ENCODE measurements at places on chromosomes 3 and 15.
A peak's percentile ranks its signal among the peaks of the same experiment; 100 is the strongest.

DNA sequence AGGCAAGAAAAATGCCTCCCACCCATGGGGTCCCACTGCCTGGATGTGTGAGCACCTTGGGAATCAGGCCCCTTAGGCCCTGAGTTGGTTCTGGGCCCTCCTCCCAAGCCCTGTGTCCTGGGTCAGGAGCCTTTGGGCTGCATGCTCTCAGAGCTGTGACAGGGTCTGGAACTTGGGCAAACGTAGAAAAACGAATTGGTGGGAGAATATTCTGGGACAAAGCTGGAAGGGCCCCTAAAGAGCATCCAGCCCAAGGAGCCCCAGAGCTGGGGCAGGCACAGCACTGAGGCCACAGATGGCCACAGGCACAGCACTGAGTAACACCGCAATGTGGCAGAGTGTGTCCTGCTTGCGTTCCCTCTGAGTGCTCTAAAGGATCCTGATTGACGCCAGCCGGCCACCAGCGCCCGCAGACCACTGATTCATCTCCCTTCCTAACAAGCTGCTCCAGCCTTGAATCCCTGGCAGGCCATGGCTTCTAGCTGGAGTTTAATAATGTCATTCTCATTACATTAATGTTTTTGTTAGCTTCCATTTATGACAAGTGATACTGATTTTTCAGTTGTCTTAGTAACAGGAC, 18.6 kb upstream of the SEC13 start:
- DNase-seq, result no peak

DNA sequence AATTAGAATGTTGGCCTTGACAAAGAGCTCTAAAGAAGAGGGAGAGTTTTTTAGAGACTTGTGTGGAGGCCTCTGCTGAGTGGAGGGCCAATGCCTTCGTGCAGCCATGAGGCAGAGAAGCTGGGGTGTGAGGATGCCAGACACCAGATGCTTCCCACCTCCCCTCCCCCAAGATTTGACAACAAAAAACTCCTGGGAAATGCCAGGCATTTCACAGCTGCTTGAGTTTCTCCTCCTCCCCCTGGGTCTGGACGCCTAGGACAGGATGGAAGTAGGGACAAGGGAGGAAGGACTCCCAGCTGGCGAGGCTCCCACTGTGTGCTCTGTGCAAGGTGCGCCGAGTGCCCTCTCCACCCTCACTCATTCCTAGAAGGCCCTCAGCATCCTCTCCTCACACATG, 20.1 kb downstream of the TGM4 start:
- DNase-seq, result no peak

DNA sequence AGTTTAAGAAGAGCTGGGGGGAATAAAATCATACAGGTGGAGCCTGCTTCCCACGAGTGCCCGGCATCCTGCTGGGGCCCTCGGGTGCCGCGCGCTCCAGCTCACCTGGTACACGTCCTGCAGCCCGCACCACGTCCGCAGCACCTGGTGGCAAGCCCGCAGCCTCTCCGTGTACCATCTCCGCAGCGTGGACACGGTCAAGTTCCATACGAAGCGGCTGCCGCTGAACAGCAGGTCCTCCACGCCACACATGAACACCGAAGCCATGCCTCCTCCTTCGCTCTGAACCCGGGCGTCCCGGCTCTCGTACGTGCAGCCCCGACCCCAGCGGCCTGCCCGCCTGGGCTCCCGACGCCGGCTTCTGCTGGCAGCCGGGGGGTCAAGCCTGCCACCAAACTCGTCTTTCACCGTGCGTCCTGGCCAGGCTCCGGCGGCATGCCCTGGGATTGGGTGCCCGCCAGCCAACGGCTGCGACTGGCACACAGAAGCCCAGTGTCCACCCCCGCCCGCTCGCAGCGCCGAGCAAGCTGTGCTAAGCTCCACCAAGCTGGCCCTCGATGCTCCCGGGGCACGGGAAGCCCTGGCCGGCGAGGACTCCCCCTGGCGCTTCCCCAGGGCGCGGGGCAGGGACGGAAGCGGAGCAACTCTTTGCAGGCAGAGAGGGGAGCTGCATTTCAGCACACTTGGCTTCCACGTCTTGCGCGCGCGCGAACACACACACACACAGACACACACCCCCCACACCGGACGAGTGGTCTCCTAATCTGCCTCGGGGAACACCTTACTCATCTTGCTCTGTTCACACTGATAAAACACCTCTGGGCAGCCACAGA, at the start of gene FRMD4B:
FRMD4B (minus strand) TSS at position 366 of the 833 bp plus-strand sequence; CDS start at position 267, 99 bp downstream.
- peak; percentile 90 for DNase-seq

DNA sequence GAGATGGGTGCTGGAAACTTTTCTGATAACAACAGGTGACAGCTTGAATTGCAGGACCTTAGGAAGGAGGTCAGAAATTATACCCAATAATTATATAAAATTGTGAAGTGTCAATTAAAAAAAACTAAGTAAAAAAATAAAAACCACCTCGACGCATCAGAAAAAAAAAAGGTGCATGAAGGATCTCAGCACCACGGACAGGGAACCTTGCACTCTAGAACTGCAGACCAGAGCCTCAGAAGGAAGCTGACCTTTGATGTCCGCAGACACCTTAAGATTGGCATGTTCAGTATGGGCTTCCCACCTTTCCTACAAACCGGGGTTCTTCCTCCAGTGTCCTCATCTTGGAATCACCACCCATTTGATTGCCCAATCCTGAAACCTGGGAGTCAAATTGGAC, 60.9 kb downstream of the SCN10A start:
- DNase-seq, result no peak

DNA sequence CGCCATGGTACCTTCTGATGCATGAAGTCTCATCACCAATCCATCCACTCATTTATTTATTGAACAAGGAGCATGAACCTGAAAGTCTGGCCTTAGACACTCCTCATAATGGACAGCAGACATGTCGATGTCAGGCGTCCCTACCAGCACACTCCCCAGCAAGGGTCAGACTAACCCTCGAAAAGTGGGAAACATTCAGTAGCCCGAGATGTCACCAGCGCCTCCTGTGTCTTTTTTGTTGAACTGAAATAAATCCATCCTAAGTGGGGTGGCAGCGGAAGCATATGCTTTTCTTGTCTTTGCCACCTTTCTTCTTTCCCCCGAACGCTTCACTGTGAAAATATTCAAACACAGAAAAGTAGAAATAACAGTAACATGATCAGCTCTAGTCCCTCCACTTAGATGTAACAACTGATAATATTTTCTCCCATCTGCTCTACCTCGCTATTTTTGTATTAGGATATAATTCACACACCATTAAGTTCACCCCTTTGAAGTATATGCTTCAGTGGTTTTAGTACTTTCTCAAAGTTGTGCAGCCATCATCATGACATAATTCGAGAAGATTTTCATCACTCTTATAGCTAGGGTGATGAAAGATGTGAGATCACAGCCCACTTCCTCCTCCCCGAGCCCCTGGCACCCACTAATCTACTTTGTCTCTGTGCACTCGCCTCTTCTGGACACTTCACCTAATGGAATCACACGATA, 121.6 kb downstream of the ADAMTS17 start:
- DNase-seq, result no peak

DNA sequence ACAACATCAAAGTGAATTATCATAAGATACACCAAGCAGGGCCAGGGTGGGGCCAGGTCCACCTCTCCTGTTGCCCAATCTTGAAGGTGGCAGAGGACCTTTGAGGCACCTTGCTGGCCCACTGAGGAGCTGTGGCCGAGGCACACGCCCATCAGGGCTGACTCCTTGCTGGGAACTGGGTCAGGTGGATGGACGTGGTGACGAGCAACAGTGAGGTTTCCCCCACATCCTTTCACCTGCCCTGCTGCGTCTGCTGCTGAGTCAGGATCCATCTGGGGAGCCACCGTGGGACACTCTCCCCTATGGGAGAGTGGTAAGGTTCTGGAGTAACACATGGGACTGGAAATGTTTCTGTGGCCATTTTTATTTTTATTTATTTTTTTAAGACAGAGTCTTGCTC, 17.3 kb upstream of the FURIN start:
- DNase-seq, result no peak

GRCh38 chr15:82585072-82585471, 44.8 kb upstream of the RPS17 start:
- DNase-seq, result no peak

DNA sequence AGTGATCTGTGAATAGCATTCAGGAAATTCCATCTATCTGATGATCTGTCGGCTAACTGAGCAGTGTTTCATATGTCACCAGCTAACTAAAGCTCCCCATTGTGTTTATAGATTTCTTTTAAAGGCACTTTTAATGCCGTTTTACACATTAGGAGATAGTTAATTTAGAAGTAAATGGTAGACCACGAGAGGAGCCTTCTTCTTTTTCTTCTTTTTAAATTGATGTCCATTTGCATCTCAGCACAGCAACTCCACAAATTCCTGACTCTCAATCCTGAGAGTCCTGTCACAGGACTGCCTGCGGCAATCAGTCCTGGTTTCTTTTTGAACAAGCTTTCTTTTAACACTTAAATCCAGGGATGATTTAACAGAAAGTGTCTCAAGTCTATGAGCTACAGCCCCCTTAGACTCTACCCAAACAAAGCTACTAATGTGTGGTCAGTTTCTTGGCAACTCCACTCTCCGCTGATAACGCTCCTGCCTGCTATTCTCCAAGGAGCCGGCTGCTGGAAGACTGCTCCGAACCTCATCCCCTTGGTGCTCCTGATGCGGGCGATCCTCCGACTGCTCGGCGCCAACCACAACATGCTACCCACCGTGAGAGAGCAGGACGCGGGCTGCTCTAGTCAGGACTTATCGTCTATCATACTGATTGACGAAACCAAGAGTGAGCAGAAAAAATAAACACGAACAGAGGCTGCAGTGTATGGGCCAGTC, 421.4 kb downstream of the MECOM start:
- no peak for DNase-seq

- no peak for DNase-seq
These were observed 150.9 kb downstream of the FBN1 start for GRCh38 chr15:48494631-48495030.

DNA sequence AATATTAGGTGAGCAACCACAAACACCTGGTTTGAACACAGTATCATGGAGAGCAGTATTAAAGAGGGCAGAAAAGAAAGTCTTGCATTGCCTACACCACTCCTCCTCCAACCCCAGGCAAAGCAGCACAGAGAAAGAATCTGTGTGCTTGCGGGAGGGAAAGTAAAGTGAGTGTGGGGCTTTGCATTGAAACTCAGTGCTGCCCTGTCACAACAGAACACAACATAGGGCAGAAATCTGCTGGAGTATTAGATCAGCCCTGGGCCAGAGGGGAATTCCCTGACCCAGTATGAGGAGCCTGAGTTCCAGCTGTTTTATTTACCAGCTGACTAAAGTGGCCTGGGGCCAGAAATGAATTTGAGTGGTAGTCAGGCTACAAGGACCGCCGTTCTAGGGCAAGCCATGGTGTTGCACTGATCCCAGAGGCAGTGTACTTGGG, 75.5 kb downstream of the SPATA16 start:
- DNase-seq, result no peak

GRCh38 chr3:157104928-157105652, 54.9 kb downstream of the CCNL1 start:
- DNase-seq, result no peak

GRCh38 chr15:79978655-79979514, 7.9 kb upstream of the BCL2A1 start:
- DNase-seq, result no peak

GRCh38 chr3:11159421-11159904, 5.2 kb downstream of the HRH1 start:
- no peak for DNase-seq

- no peak for DNase-seq
These were observed 141.1 kb downstream of the XXYLT1 start for GRCh38 chr3:195129644-195130492.

- no peak for DNase-seq
These were observed 102.6 kb upstream of the BNIP2 start for GRCh38 chr15:59791755-59792154.

GRCh38 chr15:23395832-23396231, 41.3 kb downstream of the GOLGA8S start:
- no peak for DNase-seq

DNA sequence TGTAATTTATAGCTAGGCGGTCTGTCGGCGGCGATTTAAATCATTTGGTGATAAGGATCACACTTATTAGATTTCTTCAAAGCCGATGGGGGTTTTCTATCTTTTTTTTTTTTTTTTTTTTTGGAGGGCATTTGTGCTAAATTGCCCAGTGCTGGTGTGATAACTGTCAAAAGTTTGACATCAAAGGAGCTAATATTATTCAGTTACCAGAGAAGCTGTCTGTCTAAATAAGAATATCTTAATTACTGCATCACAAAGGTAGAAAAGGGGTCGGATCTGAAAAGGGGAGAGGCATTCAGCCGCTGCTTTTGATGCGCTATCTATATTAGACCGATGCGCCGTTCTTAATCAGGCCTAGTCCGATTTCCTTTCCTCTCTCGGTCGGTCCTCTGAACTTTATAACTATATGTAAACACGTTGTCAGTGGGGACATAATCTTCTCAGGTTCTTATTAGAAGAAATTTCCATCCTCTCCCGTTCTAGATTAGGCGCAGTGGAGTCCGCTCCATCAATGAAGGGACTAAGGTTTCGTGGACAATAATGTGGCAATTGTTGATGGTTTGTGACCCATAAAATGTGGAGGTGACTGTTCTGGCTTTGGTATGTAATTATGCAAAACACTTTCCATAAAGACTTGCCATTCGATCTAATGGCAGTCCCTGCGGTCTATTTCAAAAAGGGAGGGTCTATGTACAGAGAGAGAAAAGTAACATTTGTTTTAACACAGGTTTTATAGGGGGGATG, 31.7 kb downstream of the NR2F2 start:
- DNase-seq, result no peak

GRCh38 chr3:157417247-157417646, 19.4 kb upstream of the PTX3 start:
- no peak for DNase-seq

GRCh38 chr3:100775669-100776068, 66.4 kb downstream of the TFG start:
- no peak for DNase-seq

DNA sequence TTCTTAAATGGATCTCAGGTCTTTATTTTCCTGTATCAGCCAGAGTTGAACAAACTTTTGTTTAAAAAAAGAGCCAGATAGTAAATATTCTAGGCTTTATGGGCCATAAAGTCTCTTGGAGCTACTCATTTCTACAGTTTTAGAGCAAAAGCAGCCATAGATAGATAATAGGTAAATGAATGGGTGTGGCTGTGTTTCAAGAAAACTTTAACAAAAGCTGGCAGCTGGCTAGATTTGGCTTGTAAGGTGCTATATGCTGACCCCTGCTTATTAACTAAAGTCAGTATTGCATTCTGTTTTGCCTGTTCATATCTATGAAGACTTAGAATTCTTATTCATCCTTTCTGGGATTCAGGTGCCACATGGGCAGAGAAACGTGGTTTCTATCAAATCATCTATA, 29.0 kb downstream of the MFN1 start:
- no peak for DNase-seq

- DNase-seq, result no peak
These were observed 349.7 kb upstream of the SUCLG2 start for GRCh38 chr3:68004091-68004490.

- DNase-seq, result no peak
These were observed 117.8 kb upstream of the LIPC start for GRCh38 chr15:58313810-58314592.

- no peak for DNase-seq
These were observed 499.8 kb upstream of the TPRG1 start for GRCh38 chr3:188671971-188672370.

Measured in amygdala (tissue), 56 donors.